ENCODE measurements at places on chromosomes 7 and 10. TPM values are rescaled to one million over a fixed set of nuclear protein-coding genes. Genes with fewer than 3 reads are reported as not detected.
A peak's percentile ranks its signal among the peaks of the same experiment; 100 is the strongest.

CDHR1 gene
- 0.55 TPM for total RNA-seq

DNA sequence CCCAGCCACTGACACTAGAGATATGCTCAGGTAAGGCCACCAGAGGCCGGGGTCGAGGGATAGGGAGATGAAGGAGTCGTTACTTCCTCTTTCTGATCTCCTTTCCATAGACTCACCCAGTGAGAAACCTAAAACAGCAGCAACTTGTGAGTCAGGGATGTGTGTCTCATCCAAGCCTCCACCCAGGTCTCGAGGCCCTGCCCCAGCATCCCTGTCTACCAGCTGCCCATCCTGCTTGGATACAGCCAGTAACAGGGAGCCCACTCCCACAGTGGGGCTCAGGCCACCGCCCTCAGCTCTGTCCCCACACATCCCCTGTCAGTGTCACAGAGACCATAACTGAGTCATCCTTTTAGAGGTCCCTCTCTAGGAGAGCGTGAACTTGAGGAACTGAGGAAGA lies 49.6 kb upstream of the CHST15 start:
- H3K36me3 ChIP-seq, result no peaks in the 10 kb centered on the region
- no peak for DNase-seq
- H3K4me1 ChIP-seq, result no peaks in the 10 kb centered on the region
- no peak overlapping the region for H3K4me3 ChIP-seq
- no peaks in the 10 kb centered on the region for H3K27me3 ChIP-seq
- no peak overlapping the region for H3K27ac ChIP-seq

- peak overlapping the region; percentile 84 for H3K27ac ChIP-seq
- H3K36me3 ChIP-seq, result no peaks in the 10 kb centered on the region
- DNase-seq, result peak; percentile 78
- H3K4me1 ChIP-seq, result no peaks in the 10 kb centered on the region
Observed at GRCh38 chr7:25849500-25850184, 302.4 kb upstream of the NFE2L3 start.

C10orf105 gene
- not detected for total RNA-seq

NANOS1 gene
- 5.2 TPM for total RNA-seq

ITGB1 gene
- 454 TPM for total RNA-seq

ERVW-1 gene
- not detected for total RNA-seq

TSPAN12 gene
- 55.8 TPM for total RNA-seq

GRCh38 chr10:127447197-127447596 lies 101.9 kb upstream of the NPS start:
- no peak overlapping the region for H3K27ac ChIP-seq
- H3K36me3 ChIP-seq, result peaks cover 24% of the 10 kb centered on the region
- no peaks in the 10 kb centered on the region for H3K27me3 ChIP-seq
- no peak for DNase-seq
- no peaks in the 10 kb centered on the region for H3K4me1 ChIP-seq

GRCh38 chr7:137989590-137989989 lies 12.3 kb downstream of the CREB3L2 start:
- DNase-seq, result no peak
- H3K27me3 ChIP-seq, result no peaks in the 10 kb centered on the region
- no peaks in the 10 kb centered on the region for H3K4me1 ChIP-seq
- H3K36me3 ChIP-seq, result no peaks in the 10 kb centered on the region

BHLHA15 gene
- total RNA-seq, result not detected

GRCh38 chr10:404991-405390 lies 269.7 kb downstream of the ZMYND11 start:
- no peak overlapping the region for H3K27ac ChIP-seq
- H3K36me3 ChIP-seq, result peaks cover 34% of the 10 kb centered on the region
- H3K4me3 ChIP-seq, result no peak overlapping the region
- H3K4me1 ChIP-seq, result no peaks in the 10 kb centered on the region

DNA sequence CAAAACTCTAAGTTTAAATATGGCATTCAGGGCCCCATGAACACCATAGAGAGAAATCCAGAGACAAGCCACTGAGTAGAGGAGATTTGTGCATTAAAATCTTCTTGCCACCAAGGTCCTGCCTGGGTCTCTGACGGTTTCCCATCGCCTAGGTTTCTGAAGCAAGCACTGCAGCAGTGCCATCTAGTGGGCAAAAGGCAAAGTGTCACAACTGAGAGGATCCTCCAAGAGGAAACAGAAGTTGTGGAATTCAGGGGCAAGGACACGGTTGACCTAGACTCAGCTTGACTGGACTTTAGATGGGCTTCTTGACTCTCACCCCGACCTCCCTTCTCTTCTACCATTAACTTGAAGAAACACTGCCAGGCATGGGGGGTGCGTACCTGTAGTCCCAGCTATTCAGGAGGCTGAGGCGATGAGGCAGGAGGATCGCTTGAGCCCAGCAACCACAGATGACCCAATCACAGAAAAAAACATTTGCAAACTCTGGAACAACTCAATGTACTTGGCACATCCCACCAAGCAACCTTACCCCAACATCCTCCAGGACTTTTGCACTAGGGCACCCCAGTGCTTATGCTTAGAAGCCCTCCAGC lies 604.1 kb downstream of the GALNT17 start:
- peak; percentile 69 for DNase-seq
- no peak overlapping the region for H3K4me3 ChIP-seq
- no peaks in the 10 kb centered on the region for H3K27me3 ChIP-seq
- H3K36me3 ChIP-seq, result no peaks in the 10 kb centered on the region
- H3K4me1 ChIP-seq, result peaks cover 6% of the 10 kb centered on the region

- H3K27ac ChIP-seq, result no peak overlapping the region
- H3K36me3 ChIP-seq, result no peaks in the 10 kb centered on the region
- no peaks in the 10 kb centered on the region for H3K27me3 ChIP-seq
- peaks cover 34% of the 10 kb centered on the region for H3K4me1 ChIP-seq
- H3K4me3 ChIP-seq, result no peak overlapping the region
- DNase-seq, result no peak
Observed at GRCh38 chr10:6054884-6055283, 7.3 kb downstream of the IL2RA start.

DNA sequence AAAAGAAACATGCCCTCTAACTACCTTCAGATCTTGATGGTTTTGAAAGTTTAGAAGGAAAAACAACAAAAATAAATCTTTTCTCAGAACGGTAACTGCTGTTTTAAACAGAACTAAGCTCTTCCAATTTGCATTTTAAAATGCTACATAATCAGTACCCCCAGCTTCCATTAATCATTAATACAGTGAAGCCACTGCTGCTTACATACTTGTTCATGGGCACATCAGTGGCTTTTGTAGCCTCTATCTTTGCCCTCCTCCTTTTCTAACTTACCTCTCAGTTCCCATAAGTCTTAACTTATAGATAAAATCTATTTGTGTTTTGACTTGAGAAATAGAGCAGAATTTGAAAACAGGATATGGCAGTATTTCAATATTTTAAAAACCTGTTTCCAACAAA lies 109.1 kb downstream of the POLL start:
- H3K27me3 ChIP-seq, result no peaks in the 10 kb centered on the region
- no peak for DNase-seq
- no peaks in the 10 kb centered on the region for H3K4me1 ChIP-seq
- no peak overlapping the region for H3K27ac ChIP-seq
- H3K36me3 ChIP-seq, result no peaks in the 10 kb centered on the region

DNA sequence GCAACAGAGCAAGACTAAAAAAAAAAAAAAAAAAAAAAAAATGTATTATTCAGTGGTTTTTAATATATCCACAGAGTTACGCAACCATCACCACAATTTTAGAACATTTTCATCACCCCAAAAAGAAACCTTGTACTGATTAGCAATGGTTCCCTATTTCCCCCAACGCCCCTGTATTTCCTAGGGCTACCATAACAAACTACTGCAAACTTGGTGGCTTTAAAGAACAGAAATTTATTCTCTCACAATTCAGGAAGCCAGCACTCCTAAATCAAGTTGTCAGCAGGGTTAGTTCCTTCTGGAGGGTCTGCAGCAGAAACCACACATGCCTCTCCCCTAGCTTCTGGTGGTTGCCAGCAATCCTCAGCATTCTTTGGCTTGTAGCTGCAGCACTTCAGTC lies 5.9 kb upstream of the NUP42 start:
- no peaks in the 10 kb centered on the region for H3K4me1 ChIP-seq
- peaks cover 10% of the 10 kb centered on the region for H3K36me3 ChIP-seq
- no peak for DNase-seq
- no peaks in the 10 kb centered on the region for H3K27me3 ChIP-seq
- no peak overlapping the region for H3K27ac ChIP-seq

GRCh38 chr7:152735443-152736004 lies 24.0 kb upstream of the ACTR3B start:
- no peak for DNase-seq
- H3K27ac ChIP-seq, result no peak overlapping the region
- H3K36me3 ChIP-seq, result no peaks in the 10 kb centered on the region
- H3K27me3 ChIP-seq, result no peaks in the 10 kb centered on the region

- H3K36me3 ChIP-seq, result peaks cover 47% of the 10 kb centered on the region
- H3K27me3 ChIP-seq, result no peaks in the 10 kb centered on the region
- no peaks in the 10 kb centered on the region for H3K4me1 ChIP-seq
- no peak overlapping the region for H3K27ac ChIP-seq
Observed at GRCh38 chr7:96188174-96188581, 133.7 kb downstream of the SLC25A13 start.

GRCh38 chr7:100360135-100360854 lies 2.4 kb downstream of the PILRB start:
- H3K27ac ChIP-seq, result no peak overlapping the region
- no peaks in the 10 kb centered on the region for H3K4me1 ChIP-seq
- H3K36me3 ChIP-seq, result peaks cover 75% of the 10 kb centered on the region

GRCh38 chr7:11655163-11655562 lies 176.8 kb downstream of the THSD7A start:
- H3K4me3 ChIP-seq, result no peak overlapping the region
- H3K27me3 ChIP-seq, result no peaks in the 10 kb centered on the region
- no peaks in the 10 kb centered on the region for H3K4me1 ChIP-seq
- no peak overlapping the region for H3K27ac ChIP-seq
- H3K36me3 ChIP-seq, result no peaks in the 10 kb centered on the region
- no peak for DNase-seq

TFEC gene
- 1.9 TPM for total RNA-seq

- no peaks in the 10 kb centered on the region for H3K27me3 ChIP-seq
- H3K27ac ChIP-seq, result no peak overlapping the region
- H3K4me1 ChIP-seq, result no peaks in the 10 kb centered on the region
- no peak for DNase-seq
- no peak overlapping the region for H3K4me3 ChIP-seq
- no peaks in the 10 kb centered on the region for H3K36me3 ChIP-seq
Observed at GRCh38 chr7:108249453-108249852, 119.3 kb upstream of the LAMB4 start.

DNA sequence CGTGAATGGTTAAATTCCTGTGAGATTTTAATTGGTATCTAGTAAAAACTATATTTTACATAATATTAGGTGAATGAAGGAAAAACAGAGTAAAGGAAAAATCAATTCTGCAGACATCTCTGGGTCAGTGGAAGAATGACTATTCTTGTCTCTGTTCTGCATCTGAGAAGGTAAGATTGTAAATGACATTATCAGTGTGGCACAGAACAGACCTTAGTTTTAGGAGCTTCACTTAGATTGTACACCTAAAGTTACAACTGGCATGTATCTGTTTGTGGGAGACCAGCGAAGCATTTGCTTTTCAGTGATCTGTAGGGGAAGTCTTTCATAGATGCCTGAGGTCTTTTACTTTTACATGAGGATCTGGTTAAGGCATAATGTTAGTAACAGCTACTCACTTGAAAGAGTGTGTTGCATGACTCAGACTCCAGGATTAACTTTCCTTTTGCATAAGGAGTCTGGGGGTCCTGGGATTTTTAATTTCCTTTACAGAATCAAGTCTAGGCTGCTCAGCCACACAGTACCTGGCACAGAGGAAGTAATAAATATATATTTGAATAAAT lies 56.2 kb downstream of the JMJD1C start:
- no peak for DNase-seq
- no peak overlapping the region for H3K27ac ChIP-seq
- no peaks in the 10 kb centered on the region for H3K4me1 ChIP-seq
- H3K4me3 ChIP-seq, result no peak overlapping the region
- no peaks in the 10 kb centered on the region for H3K27me3 ChIP-seq

DNA sequence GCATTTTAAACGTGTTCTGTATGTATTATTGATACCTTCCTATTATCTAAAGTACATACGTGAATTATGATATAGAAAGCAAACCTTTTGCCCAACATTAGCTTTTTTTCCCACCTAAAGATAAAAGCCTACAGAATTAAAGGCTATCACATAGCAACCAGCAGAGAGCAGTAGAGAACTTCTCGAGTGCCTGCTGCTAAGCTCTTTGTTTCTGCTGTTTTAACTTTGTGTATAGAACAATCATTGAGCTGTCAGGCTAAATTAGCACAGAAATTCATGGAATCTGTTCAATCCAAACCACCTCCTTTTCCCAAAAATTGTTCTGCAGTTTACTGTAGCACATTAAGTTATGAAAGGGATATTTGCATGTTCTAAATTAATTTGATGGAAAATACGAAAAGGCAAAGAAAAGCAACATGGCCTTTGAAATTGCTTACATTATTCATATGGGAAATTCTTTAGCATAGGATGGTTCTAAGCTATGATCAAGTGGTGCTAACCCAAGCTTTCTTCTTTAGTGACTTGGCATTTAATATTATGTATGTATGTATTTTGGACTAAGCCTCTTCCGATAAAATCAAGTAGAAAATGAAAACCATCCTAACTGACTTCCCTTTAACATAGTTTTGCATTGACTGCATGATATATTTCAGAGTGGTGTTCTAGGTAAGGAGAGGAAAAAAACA lies 1288.5 kb downstream of the GATA3 start:
- H3K36me3 ChIP-seq, result no peaks in the 10 kb centered on the region
- no peak overlapping the region for H3K4me3 ChIP-seq
- H3K27ac ChIP-seq, result no peak overlapping the region
- DNase-seq, result no peak
- no peaks in the 10 kb centered on the region for H3K27me3 ChIP-seq

GRCh38 chr10:92644921-92645320 lies 44.8 kb upstream of the HHEX start:
- H3K27me3 ChIP-seq, result no peaks in the 10 kb centered on the region
- no peak overlapping the region for H3K27ac ChIP-seq
- no peak for DNase-seq
- H3K4me3 ChIP-seq, result no peak overlapping the region

- H3K4me1 ChIP-seq, result no peaks in the 10 kb centered on the region
- no peak overlapping the region for H3K4me3 ChIP-seq
- no peak overlapping the region for H3K27ac ChIP-seq
- no peak for DNase-seq
Observed at GRCh38 chr7:5302577-5302976, 19.8 kb downstream of the SLC29A4 start.

PLAC9 gene
- total RNA-seq, result 25.5 TPM

MSRB2 gene
- total RNA-seq, result 71.0 TPM

DNA sequence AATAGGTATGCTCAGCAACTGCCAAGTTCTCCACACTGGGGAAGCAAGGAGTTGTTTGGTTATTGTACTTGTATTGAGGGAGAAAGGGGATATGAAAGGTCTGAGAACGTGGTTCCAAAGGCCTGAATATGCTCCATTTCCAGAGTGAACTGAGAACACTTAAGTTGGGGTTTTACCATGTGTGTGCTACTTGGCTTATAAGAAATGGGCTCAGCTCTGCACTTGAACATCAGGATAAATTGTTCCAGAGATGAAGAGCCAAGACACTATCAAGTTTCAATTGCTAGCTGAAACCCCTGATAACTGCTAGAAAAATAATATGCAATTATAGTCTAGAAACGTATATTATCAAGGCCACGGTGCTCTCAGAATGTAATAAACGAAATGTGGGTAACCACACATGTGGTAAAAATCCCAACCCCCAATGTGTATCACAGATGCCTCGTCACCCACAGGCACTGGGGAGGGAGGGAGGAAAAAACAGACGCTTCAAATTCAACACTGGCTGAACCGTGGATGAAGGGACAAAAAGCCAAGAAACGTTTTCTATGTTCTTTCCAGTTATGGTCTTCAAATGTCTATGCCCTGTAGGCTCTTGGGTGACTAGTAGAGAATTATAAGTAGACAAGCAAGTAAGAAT lies 16.3 kb downstream of the ELMO1 start:
- no peaks in the 10 kb centered on the region for H3K27me3 ChIP-seq
- peaks cover 38% of the 10 kb centered on the region for H3K4me1 ChIP-seq
- H3K4me3 ChIP-seq, result no peak overlapping the region
- H3K36me3 ChIP-seq, result no peaks in the 10 kb centered on the region

All from right atrium auricular region (tissue), 2 donors.